Type B pancreatic cell (in vitro differentiated cells): ENCODE measurements at places on chromosomes 11 and 22. TPM values are rescaled to one million over a fixed set of nuclear protein-coding genes. Genes with fewer than 3 reads are reported as not detected.
A peak's percentile ranks its signal among the peaks of the same experiment; 100 is the strongest.

- no peaks in the 10 kb centered on the region for H3K4me1 ChIP-seq
- no peaks in the 10 kb centered on the region for H3K27me3 ChIP-seq
- no peak for DNase-seq
- no peaks in the 10 kb centered on the region for H3K36me3 ChIP-seq
- no peak overlapping the region for H3K4me3 ChIP-seq
These were observed 7.1 kb upstream of the CRYBB2 start for GRCh38 chr22:25212337-25212736.

GRCh38 chr22:46652081-46652846, 32.1 kb downstream of the GRAMD4 start:
- peaks cover 35% of the 10 kb centered on the region for H3K4me1 ChIP-seq
- no peaks in the 10 kb centered on the region for H3K27me3 ChIP-seq
- H3K4me3 ChIP-seq: peak overlapping the region; percentile 55
- peaks cover 5% of the 10 kb centered on the region for H3K36me3 ChIP-seq
- H3K27ac ChIP-seq: peak overlapping the region; percentile 70

- no peak overlapping the region for H3K4me3 ChIP-seq
- no peaks in the 10 kb centered on the region for H3K27me3 ChIP-seq
- no peak for DNase-seq
- H3K36me3 ChIP-seq: peaks cover 56% of the 10 kb centered on the region
These were observed 72.5 kb downstream of the SWAP70 start for GRCh38 chr11:9736365-9736764.

Gene PDE3B
- 12.9 and 16.6 TPM in 2 replicates for total RNA-seq
